ENCODE measurements at places on chromosomes 3 and 15.

DNA sequence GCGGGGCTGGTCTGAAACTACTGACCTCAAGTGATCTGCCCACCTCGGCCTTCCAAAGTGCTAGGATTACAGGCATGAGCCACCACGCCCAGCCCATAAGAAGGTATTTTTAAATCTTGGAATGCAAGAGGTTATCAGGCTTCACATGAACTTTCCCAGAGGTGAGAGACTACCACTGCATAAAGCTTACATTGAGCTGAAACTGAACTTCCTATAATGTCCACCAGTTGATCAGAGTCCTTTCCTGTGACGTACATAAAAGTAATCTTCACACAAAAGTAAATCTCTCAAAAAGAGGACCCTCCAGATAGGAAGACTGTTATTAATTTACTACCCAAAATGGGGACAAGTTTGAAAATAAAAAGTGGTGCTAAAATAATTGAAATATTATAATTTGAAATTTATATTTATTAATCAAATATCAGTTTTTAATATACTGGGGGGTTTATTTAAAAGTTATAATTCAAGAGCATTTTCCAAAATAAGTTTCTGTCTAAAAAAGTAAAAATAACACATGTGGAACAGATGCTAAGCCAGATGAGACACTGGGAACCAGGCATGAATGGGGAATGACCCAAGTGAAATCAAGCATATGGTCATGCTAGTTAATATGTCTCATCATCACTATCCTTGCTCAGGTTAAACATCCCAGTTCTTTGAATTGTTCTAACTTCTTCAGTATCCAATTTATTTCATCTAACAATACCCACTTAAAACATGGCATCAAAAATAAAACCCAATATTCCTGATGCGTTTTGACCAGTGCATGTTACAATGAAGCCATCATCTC, 269.9 kb upstream of the UBE2E2 start:
- DNase-seq = no peak

GRCh38 chr3:111999484-112000324, 982 bp downstream of the TAGLN3 start:
- DNase-seq = no peak

- DNase-seq = no peak
Measured at GRCh38 chr3:180250172-180250571, 213.4 kb upstream of the PEX5L start.

- DNase-seq = no peak
Measured at GRCh38 chr3:153631102-153631501, 469.1 kb downstream of the RAP2B start.

- DNase-seq = no peak
Measured at GRCh38 chr3:106403371-106404145, 534.7 kb upstream of the CBLB start.

DNA sequence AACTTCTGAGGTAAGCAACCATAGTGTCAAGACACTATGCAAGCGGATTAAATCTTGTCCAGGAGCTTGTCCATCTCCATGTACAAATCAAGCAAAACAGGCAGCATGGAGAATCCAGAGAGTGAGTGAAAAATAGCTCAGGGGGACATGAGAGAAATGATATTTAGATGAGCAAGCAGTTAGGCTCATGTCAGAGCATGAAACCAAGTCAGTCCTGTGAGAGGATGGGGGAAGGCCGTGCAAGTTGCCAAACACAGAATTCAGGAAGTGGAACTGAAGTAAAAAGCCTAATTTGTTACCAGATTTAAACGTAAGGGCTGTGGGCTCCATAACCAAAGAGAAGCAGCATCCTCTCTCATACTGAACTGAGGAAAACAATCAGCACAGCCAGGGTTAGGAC, 995.9 kb downstream of the MCTP2 start:
- DNase-seq = no peak

DNA sequence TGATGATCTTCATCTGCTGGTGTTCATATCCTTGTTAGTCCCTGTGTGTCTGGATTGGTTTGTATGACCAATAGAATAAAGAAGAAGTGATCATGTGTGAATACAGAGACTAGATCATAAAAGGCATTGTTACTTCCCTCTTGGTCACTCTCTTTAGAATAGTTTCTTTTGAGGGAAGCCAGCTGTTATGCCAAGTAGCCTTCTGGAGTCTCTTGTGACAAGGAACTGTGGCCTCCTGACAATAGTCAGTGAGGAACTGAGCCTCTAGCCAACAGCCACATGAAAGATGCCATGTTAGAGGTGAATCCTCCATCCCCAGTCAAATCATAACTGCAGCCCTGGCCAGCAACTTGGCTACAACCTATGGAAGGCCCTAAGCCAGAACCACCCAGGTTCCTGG, 63.0 kb upstream of the SMAD3 start:
- DNase-seq = no peak

GRCh38 chr3:33877187-33877586, 78.8 kb downstream of the PDCD6IP start:
- DNase-seq = no peak

DNA sequence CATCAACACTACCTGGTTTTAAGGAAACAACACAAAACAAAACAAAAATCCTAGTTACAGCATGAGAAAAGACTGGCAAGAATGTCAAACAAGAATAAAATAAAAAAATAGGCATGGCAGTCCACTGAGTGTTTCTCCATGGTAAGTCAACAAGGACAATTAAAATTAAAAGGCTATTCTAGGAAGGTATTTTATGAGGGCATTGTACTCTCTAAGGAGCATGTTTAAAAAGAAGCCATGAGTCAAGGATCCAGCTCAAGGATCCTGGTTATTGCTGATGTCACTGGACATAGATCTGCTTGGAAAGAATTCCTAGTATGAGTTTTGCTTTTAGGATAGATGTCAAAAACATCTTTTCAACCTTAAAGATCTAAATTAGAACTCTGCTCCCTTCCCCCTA, 106.7 kb downstream of the MYO5A start:
- DNase-seq = no peak

DNA sequence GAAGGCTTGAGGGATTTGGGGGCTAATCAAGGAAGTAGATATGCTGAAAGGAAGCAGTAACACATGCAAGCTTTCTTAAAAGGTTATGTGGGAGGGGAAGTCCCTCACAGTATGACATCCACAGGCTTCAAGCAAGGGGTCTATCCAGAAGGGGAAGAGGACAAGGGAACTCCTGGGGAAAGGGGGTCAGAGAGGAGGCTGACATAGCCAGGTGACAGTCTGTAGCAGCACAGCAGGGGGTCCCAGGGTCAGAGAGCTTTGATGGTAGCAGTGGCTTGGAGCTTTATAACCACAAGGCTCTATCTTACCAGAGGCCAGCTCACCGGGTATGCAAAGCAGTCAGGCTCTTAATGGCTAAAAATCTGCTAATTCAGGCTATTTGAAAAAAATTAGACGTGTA, 150.6 kb upstream of the NSMCE3 start:
- DNase-seq = no peak

- no peak for DNase-seq
Measured at GRCh38 chr3:57288403-57288802, 4.1 kb downstream of the ASB14 start.

- DNase-seq = no peak
Measured at GRCh38 chr3:181613813-181614212, 97.9 kb upstream of the SOX2 start.
